SK-N-SH treated with all-trans-retinoic acid at 6 μM for 48 hours (cell line): ENCODE measurements at places on chromosomes 16 and 17.

GRCh38 chr17:57572062-57572461 lies 173.0 kb downstream of the CCDC182 start:
- no peak for ATAC-seq

- ATAC-seq = no peak
Measured at GRCh38 chr17:63529711-63530556, 6.8 kb downstream of the KCNH6 start.

DNA sequence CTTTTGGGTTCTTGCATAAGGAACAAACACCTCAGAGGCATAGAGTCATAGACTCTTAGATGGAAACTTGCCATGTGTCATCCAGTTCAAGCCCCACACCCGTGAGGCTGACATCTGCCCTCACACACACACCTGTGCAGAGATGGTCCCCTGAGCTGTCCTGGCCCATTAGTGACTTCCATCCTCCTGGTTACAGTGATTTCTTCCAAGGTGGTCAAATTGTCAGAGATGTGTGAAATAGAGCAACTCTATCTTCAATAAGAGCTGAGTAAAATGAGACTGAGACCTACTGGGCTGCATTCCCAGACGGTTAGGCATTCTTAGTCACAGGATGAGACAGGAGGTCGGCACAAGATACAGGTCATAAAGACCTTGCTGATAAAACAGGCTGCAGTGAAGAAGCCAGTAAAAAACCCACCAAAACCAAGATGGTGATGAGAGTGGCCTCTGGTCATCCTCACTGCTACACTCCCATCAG lies 342.2 kb upstream of the TNRC6C start:
- ATAC-seq = peak; percentile 29

GRCh38 chr16:3992297-3993051 lies 112.0 kb upstream of the CREBBP start:
- ATAC-seq = no peak

GRCh38 chr17:71936977-71937376 lies 183.8 kb upstream of the SOX9 start:
- ATAC-seq = no peak

GRCh38 chr16:3774156-3774767 lies 56.9 kb upstream of the TRAP1 start:
- no peak for ATAC-seq

- ATAC-seq = no peak
Measured at GRCh38 chr16:11418506-11418905, 73.2 kb downstream of the RMI2 start.

DNA sequence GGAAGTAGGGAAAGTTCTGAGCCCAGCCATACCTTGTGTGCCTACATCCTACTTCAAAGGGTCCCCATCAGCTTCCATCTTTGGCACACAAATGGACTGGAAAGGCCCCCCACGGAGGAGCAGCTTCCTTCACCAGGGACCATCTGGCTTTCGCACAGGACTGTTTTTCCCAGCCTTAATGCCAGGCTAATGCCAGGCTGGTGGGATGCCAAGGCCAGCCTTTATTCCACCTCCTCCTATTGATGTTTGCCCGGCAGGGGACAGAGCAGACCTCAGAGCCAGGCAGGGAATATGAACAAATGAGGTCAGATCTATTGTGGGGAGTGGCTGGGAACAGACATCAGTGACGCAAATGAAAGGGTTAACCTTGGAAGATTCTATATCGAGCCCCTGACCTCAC lies 5.7 kb downstream of the GPR179 start:
- ATAC-seq = no peak

- ATAC-seq = peak; percentile 74
Measured at GRCh38 chr16:48366165-48367093, 18.8 kb downstream of the SIAH1 start.

- no peak for ATAC-seq
Measured at GRCh38 chr17:21012736-21013135, 30.1 kb downstream of the USP22 start.

- no peak for ATAC-seq
Measured at GRCh38 chr17:35660902-35661301, 70.5 kb upstream of the RASL10B start.

DNA sequence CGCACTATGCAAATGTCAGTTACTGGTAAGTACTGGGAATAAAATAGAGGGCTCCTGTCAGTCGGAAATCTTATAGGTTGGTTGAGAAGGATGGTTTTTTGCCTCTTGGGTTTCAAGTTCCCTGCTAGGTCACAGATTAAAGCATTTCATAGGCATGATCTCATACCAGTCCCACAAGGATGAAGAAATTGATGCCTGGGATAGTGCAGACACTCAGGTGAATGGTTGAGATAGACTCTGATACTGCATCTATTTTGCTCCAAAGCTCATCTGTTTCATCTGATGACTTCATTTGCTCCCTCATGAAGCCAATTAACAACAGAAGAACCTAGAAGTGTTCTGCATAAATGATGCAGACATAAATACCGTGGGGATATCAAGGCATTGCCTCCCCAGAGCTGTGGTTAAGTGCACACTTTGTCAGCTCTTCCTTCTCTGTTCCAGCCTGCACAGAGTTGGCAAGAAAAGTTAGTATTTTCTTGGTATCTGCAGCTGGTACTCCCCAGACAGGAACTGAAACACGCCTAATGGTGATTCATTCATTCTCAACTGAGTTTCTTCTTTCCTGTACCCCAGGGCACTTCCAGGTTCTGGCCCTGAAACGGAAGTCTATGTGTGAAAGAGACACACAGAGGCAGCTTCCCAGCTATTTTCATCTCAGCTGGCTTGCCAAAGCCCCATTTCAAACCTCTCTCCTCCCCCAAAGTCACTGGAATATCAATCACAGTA lies 418.3 kb upstream of the SALL1 start:
- peak; percentile 54; the same call in 2 of the 3 replicates for ATAC-seq

- peak; percentile 24 for ATAC-seq
Measured at GRCh38 chr16:88815901-88816589, 4.3 kb upstream of the APRT start.

GRCh38 chr17:67289181-67289876 lies 44.3 kb upstream of the HELZ start:
- ATAC-seq = no peak; the same call in 2 of the 3 replicates

- ATAC-seq = no peak
Measured at GRCh38 chr17:50498021-50498874, 10.0 kb upstream of the MYCBPAP start.

DNA sequence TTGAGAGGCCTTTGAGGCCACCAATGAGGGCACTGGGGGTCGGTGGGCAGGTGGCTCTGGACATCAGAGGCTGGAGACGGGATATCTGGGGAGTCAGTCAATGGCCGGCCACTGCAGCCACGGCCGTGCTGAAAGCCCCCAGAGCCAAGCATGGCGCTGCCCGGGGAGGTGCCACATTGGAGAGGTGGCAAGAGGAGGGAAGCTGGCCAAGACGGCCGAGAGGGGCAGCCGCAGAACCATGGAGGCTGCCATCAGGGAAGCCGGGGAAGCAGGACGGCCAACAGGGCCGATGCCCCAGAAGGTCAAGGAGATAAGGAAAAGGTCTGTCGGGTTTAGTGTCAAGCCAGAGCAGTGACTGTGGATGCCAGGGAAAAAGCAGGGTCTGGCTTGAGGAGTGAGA lies 9.8 kb downstream of the RTN4RL1 start:
- no peak for ATAC-seq

DNA sequence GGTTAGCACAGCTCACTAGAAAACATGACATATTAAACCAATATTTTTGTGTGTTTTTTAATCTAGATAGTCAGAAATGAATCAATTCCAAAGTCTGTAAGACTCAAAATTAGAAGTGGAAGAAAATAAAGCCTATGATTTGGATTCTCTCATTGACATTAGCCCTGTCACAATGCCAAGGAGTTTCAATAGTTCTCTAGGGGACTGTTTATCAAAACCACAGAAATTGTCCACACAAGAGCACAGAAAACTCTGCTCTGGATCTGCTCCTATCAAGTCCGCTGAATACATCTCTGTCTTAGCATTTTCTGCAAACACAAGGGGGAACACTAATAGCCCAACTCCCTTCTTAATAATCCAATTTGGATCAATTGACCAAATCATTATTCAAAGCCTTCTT lies 152.0 kb downstream of the HS3ST3B1 start:
- no peak for ATAC-seq

GRCh38 chr17:82866590-82867191 lies 26.9 kb upstream of the ZNF750 start:
- ATAC-seq = peak; percentile 62

- ATAC-seq = no peak
Measured at GRCh38 chr16:71637398-71637797, 11.4 kb downstream of the MARVELD3 start.

DNA sequence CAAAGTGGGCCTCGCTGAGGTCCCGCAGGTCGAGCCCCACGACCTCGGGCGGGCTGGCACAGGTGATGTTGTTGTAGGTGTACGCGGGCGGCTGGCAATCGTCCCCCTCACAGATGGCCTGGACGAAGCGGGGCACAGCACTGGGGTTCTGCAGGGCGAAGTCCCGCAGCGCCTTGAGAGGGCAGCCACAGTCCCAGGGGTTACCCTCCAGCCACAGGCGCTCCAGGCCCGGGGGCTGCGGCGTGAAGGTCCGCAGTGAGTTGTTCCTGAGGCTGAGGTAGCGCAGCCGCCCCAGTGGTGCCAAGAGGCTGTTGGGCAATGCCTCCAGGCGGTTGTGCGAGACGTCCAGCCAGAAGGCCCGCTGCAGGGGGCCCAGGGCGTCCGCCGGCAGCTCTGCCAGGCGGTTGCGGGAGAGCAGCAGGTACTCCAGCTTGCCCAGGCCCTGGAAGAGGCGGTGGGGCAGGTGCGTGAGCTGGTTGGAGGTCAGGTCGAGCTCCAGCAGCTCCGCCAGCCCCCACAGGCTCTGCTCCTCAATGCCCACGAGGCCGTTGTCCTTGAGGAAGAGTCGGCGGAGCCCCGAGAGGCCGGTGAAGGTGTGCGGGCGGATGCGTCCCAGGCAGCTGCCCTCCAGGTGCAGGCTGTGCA lies 2.8 kb downstream of the IGFALS start:
- no peak for ATAC-seq

DNA sequence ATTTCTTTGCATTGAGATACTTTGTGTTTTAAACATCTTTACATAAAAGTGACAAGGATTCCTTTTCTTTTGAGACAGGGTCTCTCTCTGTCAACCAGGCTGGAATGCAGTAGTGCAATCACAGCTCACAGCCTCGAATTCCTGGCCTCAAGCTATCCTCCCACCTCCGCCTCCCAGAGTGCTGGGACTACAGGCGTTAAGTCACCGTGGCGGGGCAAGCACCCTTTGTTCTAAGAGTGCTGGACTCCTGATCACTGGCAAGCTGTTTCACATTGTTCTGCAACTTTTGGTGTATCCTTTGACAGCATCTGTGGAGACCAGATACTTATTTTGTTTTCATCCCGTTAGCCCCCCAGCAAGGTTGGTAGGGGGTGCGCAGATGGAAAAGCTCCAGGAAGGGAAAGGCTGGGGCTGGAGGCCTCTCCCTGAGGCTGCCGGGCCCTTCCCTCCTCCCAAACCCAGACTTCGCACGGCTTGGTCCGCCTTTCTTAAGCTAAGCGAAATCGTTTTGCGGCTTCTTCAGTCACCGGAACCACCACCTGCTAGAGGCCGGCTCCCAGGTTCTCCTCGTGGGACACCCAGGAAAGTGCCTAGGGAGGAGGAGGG lies 1.1 kb downstream of the ST6GALNAC2 start:
- no peak for ATAC-seq

DNA sequence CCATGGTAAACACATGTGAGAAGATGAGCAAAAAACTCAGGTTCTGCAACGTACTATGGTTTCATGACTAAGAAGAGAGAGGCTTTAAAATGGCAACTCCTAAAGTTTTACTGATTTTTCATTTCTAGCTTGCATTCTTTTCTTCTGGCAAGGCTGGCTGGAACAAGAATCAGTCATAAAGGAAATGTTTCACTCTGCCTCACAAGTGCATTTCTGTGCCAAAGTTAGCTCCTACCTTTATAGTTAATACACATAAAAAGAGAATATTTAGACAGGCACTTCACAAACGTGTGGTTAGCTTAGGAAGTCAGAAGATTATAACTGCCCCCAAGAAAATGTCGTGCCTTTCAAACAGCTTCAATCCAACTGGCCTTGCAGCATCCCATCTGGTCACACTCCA lies 417.1 kb upstream of the CDH11 start:
- no peak for ATAC-seq

GRCh38 chr16:20385844-20386832 lies 18.4 kb downstream of the PDILT start:
- peak; percentile 74 for ATAC-seq

- ATAC-seq = peak; percentile 80
Measured at GRCh38 chr16:15415511-15415985, 18.8 kb upstream of the BMERB1 start.

DNA sequence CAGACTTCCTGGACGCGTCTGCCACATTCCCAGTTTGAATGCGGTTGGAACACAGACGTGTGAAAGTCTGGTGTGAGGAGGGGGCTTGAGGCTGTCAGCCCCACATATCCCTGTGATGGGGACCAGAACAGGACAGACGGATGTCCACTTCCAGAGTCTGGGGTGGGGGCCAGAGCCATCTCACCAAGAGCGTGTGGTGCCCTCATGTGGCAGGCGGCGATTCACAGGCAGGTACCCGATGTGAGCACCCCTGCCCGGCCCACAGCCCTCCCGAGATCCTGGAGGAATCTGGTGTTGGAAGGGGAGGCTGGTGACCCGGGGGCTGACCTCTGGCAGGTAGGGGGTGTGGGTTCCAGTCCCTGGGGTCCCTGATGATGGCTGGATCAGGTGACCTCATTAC lies 51.5 kb downstream of the ENGASE start:
- ATAC-seq = peak; percentile 65

DNA sequence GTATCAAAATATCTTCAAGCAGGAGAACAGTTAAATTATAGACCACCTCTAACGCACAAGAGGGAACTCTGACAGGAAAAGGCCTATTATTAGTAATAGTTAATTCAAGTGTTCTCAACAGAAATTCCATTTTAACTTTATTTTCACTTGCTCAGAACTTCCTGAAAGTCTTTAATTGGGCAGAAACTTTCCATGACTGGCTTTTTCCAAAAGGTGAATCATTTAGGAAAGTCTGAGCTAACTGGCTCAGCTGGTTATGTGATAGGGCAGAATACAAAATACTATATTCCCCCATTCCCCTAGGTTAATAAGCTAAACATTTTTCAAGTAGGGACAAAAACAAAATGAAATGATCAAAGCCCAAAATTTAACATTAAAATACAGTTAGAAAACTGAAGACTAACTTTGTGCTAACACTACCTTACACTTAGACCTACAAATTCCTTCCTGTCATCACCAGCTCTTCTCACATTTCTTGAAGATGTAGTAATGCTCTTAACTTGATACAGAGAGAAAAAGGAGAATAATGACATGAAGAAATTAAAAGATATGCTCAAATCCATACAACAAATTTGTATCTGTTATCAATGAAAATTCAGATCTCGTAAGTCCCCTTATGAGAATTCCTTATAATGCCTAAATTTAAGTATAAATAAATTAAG lies 31.0 kb downstream of the CFDP1 start:
- peak; percentile 72 for ATAC-seq

DNA sequence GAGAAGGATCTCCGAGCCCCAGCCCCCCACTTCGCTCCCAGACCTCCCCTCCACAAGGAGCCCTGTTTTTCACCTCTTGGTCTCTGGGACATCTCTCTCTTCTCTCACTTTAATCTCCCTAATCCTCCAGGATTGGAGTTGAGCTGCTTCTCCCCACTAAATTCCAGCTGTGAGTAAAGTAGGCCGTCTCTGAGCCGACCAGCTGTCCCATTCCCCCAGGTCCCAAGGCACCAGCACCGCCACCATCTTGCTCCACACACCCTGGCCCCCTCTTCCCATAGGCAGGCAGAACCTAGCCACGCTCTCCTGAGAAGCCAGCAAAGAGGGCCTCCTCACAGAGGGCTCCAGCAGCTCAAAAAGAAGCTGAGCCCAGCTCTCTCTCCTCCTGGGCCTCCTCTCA lies 878 bp downstream of the DLG4 start:
- ATAC-seq = no peak
